ENCODE measurements at places on chromosomes 16 and 17.

DNA sequence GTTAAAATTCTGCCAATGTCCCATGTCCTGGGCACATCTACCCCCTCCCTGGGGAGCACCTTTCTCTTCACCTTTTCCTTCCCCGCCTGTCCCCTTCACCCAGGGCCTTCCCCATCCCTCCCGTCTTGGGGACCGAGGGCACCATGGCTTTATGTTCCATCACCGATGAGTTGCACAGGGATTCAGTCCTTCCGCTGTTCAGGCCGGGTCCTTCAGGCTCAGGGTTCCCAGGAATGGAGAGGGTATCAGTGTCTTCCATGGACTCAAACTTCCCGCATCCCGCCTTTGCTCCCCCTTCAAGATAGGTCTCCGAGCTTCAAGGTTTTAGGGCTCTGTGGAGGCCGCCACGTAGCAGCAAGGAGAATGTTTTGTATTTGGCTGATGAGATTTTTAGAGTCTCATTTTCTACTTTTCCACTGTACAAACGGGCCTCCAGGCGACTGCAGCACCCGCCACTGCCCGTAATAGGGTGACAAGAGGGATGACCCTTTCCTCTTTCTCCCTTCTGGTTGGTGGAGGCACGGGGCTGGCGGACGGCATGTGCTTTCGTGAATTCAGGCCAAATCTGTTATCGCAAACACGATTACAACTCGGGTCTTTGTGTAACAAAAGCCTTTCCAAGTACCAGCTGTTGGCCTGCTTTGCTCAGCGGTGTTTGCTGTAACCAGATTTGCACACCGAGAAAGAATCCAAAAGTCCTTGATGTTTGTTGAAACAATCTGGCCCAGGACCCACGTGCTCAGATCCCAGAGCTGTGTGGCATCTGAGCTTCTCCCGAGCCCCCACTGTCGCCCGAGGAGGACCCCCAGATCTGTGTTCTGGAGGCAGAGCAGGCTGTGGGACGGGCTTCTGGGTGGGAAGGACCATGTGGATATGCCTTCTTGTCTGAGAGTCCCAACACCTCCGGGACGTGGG lies 236.3 kb downstream of the SEC14L1 start:
- peaks cover 61% of the 10 kb centered on the region for H3K4me1 ChIP-seq
- peaks cover 3% of the 10 kb centered on the region for H3K36me3 ChIP-seq
- no peaks in the 10 kb centered on the region for H3K27me3 ChIP-seq
- peak; percentile 92 for DNase-seq
- H3K4me3 ChIP-seq = peak overlapping the region; percentile 11
- peak overlapping the region; percentile 94 for H3K27ac ChIP-seq

- no peak overlapping the region for H3K27ac ChIP-seq
- H3K27me3 ChIP-seq = no peaks in the 10 kb centered on the region
- H3K4me1 ChIP-seq = peaks cover 11% of the 10 kb centered on the region
- no peak for DNase-seq
Measured at GRCh38 chr17:7236808-7237207, 2.4 kb downstream of the PHF23 start.

DNA sequence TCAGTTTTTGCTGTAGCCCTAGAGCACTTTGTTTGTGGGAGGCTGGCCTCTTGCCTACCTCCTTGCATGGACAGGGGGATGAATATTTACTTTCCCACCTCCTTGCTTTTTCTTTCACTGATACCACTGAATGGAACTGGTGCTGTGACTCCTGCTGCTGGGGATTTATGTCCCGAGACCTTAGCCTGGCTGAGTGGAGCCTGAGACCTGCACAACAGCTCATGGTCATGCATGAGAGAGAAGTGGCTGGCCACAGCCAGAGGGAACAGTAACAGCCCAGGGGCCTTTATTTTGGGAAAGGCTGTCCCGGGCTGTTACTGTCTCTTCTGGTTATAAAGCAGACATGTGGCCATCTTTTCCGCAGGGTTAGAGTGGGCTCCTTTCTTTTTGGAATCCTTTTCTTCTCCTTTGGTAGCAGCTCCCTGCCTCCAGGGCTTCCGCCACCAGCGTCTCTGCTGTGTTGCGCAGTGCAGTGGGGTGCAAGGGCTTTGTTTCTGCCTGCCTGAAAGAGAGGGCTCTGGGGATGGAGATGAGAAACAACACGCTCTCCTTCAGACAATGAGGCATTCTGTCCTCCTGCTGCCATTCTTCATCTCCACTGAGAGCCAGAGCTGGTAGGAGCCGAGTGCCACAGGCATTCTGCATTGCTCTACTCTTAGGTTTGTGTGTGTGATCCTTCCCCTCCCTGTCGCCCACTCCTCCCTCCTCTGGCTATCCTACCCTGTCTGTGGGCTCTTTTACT lies 14.5 kb downstream of the SNX11 start:
- H3K4me1 ChIP-seq = no peaks in the 10 kb centered on the region
- no peaks in the 10 kb centered on the region for H3K27me3 ChIP-seq
- no peak for DNase-seq
- H3K4me3 ChIP-seq = no peak overlapping the region
- no peak overlapping the region for H3K27ac ChIP-seq

GRCh38 chr17:7404737-7405349 lies 946 bp upstream of the TMEM256 start:
- DNase-seq = no peak
- peaks cover 14% of the 10 kb centered on the region for H3K36me3 ChIP-seq

DNA sequence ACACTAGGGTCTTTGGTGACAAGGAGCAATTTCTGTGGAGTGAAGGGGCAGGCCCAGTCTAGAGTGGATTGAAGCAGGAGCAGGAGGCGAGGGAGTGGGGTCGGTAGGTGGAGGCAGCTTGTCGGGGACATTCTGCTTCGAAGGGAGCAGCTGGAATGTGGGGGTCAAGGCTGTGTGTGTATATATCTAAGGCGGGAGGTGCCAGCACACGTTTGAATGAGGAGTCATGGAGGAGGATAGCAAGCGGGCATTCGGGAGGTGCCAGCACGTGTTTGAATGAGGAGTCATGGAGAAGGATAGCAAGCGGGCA lies 17.7 kb downstream of the NT5M start:
- no peak overlapping the region for H3K27ac ChIP-seq
- peaks cover 6% of the 10 kb centered on the region for H3K27me3 ChIP-seq
- no peak overlapping the region for H3K4me3 ChIP-seq

GRCh38 chr17:31535581-31535981 lies 144.1 kb downstream of the RAB11FIP4 start:
- H3K4me3 ChIP-seq = no peak overlapping the region
- DNase-seq = no peak
- H3K4me1 ChIP-seq = peaks cover 13% of the 10 kb centered on the region
- H3K36me3 ChIP-seq = no peaks in the 10 kb centered on the region

DNA sequence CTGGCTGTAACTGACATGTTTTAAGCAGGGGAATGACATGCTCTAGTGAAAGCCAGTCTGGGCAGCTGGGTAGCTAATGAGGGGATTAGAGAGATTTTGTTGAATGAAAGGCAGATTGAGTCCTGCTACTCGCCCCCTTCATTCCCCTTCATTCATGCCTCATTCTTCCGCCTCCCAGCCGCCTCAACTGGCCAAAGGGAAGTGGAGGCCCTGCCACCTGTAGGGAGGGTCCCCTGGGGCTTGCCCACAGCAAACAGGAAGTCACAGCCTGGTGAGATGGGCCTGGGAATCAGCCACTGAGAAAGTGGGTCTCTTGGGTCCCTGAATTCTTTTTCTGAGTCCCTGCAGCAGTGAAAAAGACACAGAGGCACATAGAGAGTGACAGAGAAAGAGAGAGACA lies 1.1 kb upstream of the CD19 start:
- H3K36me3 ChIP-seq = no peaks in the 10 kb centered on the region
- H3K4me3 ChIP-seq = no peak overlapping the region
- H3K27me3 ChIP-seq = peaks cover 7% of the 10 kb centered on the region
- H3K27ac ChIP-seq = no peak overlapping the region

GRCh38 chr16:66134875-66135274 lies 231.6 kb upstream of the CDH5 start:
- no peaks in the 10 kb centered on the region for H3K27me3 ChIP-seq
- no peak for DNase-seq
- no peak overlapping the region for H3K4me3 ChIP-seq
- peak overlapping the region; percentile 58 for H3K27ac ChIP-seq
- H3K36me3 ChIP-seq = no peaks in the 10 kb centered on the region

- H3K4me1 ChIP-seq = peaks cover 3% of the 10 kb centered on the region
- peak overlapping the region; percentile 1 for H3K27ac ChIP-seq
- peaks cover 3% of the 10 kb centered on the region for H3K36me3 ChIP-seq
- no peaks in the 10 kb centered on the region for H3K27me3 ChIP-seq
Measured at GRCh38 chr16:19524616-19525384, 1.1 kb downstream of the CCP110 start.

- DNase-seq = no peak
- H3K36me3 ChIP-seq = no peaks in the 10 kb centered on the region
- H3K27me3 ChIP-seq = no peaks in the 10 kb centered on the region
- no peak overlapping the region for H3K27ac ChIP-seq
Measured at GRCh38 chr16:52558448-52558847, 11.5 kb upstream of the TOX3 start.

DNA sequence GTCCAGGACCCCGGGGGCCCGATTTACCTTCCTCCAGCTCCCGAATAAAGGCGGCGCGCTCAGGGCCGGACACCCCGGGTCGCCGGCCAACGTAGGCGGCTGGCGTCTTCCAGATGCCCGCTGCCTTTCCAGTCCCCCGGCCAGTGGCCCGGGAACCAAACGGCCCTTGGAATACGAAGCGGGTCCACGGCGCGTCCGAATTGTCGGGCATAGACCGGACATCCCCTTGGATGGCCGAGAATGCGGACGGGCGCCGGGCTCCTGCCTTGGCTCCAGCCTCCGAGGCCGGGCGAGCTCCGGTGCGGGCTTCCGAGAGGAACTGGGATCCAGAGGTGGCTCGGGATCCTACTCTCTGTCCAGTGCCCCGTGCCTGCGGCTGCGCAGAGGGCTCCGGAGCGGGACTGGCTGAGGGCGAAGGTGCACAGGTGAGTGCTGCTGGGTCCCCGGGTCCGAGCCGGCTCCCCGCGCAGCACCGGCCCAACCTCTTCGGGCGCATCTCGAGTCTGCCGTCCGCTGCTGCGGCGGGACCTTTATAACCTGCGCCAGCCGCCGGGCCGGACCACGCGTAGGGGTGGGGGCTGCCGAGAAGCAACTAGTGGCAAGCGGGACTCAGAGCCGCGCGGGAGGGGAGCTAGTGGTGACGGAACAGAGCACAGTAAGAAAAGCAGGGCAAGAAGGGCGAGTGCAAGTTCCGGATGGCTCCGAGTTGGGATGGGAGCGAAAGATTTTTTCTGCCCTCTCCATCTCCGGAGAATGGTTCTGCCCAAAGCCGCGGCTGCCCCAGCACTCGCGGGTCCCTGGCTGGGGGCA lies at the start of gene HAP1:
TSS of gene HAP1 (minus strand) at position 505 of the 810 bp plus-strand sequence. CDS start at position 496, 9 bp downstream.
- peaks cover under 1% of the 10 kb centered on the region for H3K4me1 ChIP-seq
- peak; percentile 8 for DNase-seq
- peak within 1 kb of the TSS; percentile 35 for H3K4me3 ChIP-seq
- no peak within 1 kb of the TSS for H3K27ac ChIP-seq
- no peaks in the 10 kb centered on the region for H3K36me3 ChIP-seq

- no peaks in the 10 kb centered on the region for H3K36me3 ChIP-seq
- H3K27ac ChIP-seq = no peak overlapping the region
Measured at GRCh38 chr17:79743614-79744013, 12.9 kb downstream of the ENPP7 start.

- H3K4me1 ChIP-seq = peaks cover 6% of the 10 kb centered on the region
- H3K27ac ChIP-seq = no peak overlapping the region
- H3K36me3 ChIP-seq = peaks cover 4% of the 10 kb centered on the region
- no peaks in the 10 kb centered on the region for H3K27me3 ChIP-seq
- H3K4me3 ChIP-seq = no peak overlapping the region
- no peak for DNase-seq
Measured at GRCh38 chr17:67636312-67636711, 81.4 kb upstream of the NOL11 start.

- no peaks in the 10 kb centered on the region for H3K27me3 ChIP-seq
- peaks cover 2% of the 10 kb centered on the region for H3K4me1 ChIP-seq
- H3K4me3 ChIP-seq = no peak overlapping the region
- peak; percentile 45 for DNase-seq
Measured at GRCh38 chr16:64933885-64934284, 188.0 kb downstream of the CDH11 start.

- H3K27me3 ChIP-seq = no peaks in the 10 kb centered on the region
- no peaks in the 10 kb centered on the region for H3K36me3 ChIP-seq
- DNase-seq = peak; percentile 91
- no peak overlapping the region for H3K4me3 ChIP-seq
- H3K27ac ChIP-seq = peak overlapping the region; percentile 84
Measured at GRCh38 chr16:24635900-24636610, 93.4 kb upstream of the TNRC6A start.

GRCh38 chr16:69438465-69438864 lies 14.0 kb downstream of the CYB5B start:
- H3K27ac ChIP-seq = no peak overlapping the region
- DNase-seq = no peak
- H3K4me3 ChIP-seq = no peak overlapping the region
- H3K36me3 ChIP-seq = peaks cover 1% of the 10 kb centered on the region
- H3K4me1 ChIP-seq = peaks cover 4% of the 10 kb centered on the region
- H3K27me3 ChIP-seq = no peaks in the 10 kb centered on the region

GRCh38 chr16:87790292-87791100 lies 24.7 kb upstream of the KLHDC4 start:
- peaks cover 25% of the 10 kb centered on the region for H3K4me1 ChIP-seq
- H3K27ac ChIP-seq = peak overlapping the region; percentile 39
- H3K4me3 ChIP-seq = no peak overlapping the region
- H3K27me3 ChIP-seq = no peaks in the 10 kb centered on the region

GRCh38 chr16:16107839-16108238 lies 115.5 kb downstream of the ABCC6 start:
- H3K27me3 ChIP-seq = no peaks in the 10 kb centered on the region
- H3K4me3 ChIP-seq = no peak overlapping the region
- H3K36me3 ChIP-seq = peaks cover 87% of the 10 kb centered on the region
- H3K4me1 ChIP-seq = no peaks in the 10 kb centered on the region
- no peak overlapping the region for H3K27ac ChIP-seq

DNA sequence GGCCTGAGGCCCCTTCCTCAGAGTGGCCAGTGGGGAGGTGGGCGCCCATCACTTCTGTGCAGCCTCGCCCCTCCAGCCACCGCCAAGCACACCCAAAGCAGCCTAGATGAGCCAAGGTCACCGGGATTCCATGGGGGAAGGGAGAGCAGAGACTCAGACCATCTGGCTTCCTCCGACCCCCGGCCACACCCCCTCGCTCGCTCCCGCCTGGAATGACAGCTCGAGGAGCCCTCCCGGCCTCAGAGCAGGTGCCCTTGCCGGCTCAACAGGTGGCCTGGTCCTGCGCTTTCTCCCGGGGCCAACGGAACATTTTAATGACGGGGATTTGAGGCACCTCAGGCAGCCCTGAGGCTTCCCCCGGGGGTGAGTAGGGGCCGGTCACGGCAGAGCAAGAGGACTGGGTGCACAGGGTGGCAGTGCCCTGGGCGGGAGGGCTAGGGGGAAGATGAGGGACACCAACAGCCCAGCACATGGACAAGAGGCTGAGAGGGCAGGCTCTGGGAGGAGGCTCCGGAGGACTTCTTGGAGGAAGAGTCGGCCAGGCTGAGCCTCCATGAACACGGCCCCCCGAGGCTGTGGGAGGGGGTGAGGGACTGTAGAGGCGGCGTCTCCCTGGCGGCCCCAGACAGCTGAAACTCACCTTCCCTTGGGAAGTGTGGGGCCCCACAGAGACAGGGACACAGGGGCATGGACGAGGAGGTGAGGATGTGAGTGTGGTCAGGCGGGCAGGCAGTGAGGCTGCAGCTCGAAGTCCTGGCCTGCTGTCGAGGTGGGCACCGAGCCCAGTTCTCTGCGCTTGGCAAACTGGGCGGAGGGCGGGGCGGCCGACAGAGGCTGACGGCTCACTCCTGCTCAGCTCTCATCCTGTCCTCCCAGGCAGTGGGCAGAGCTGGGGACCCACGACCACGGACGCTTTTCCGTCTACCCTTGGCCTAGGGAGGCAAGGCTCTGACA lies 12.5 kb upstream of the C1QTNF8 start:
- H3K4me1 ChIP-seq = no peaks in the 10 kb centered on the region
- DNase-seq = peak; percentile 0
- no peaks in the 10 kb centered on the region for H3K36me3 ChIP-seq
- no peak overlapping the region for H3K27ac ChIP-seq
- H3K4me3 ChIP-seq = no peak overlapping the region

Measured in IMR-90 (cell line).